ENCODE measurements at places on chromosomes 11 and 22.

GRCh38 chr11:114310095-114310494 is 13.9 kb downstream of the NNMT start:
- no peak for DNase-seq

- DNase-seq, result no peak
Measured at GRCh38 chr22:45861259-45861658, 115.7 kb downstream of the WNT7B start.

DNA sequence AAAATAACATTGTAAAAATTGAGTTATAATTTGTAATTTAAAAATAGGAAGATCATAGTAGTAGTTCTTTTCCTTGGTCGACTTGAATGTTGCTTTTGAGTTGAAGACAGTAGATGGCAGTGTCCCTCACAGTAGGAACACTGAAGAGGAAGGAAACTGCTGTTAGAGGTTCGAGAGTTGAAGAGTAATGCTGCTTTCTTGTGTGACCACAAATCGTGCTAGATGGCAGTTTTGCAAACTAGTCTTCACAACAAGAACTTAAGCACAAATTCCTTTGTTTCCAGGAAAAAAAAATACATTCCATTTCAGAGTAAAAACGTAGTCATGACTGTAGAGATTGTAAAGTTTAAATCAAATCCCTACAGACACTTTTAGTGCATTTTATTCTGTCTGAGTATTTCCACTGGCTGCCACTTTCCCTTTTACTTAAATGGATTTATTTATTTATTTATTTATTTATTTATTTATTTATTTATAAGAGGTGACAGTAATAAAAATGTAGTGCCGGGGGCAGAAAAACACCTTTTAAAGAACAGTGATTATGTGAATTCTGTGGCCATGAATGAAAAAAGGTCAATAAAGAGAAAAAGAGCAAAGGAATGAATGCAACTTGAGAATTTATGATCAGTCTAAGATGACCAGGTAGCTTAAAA is 54.6 kb downstream of the SPECC1L start:
- DNase-seq, result no peak

GRCh38 chr22:42642806-42643633 is 2.6 kb upstream of the ATP5MGL start:
- no peak for DNase-seq

GRCh38 chr11:69562816-69563215 is 78.1 kb upstream of the CCND1 start:
- no peak for DNase-seq

DNA sequence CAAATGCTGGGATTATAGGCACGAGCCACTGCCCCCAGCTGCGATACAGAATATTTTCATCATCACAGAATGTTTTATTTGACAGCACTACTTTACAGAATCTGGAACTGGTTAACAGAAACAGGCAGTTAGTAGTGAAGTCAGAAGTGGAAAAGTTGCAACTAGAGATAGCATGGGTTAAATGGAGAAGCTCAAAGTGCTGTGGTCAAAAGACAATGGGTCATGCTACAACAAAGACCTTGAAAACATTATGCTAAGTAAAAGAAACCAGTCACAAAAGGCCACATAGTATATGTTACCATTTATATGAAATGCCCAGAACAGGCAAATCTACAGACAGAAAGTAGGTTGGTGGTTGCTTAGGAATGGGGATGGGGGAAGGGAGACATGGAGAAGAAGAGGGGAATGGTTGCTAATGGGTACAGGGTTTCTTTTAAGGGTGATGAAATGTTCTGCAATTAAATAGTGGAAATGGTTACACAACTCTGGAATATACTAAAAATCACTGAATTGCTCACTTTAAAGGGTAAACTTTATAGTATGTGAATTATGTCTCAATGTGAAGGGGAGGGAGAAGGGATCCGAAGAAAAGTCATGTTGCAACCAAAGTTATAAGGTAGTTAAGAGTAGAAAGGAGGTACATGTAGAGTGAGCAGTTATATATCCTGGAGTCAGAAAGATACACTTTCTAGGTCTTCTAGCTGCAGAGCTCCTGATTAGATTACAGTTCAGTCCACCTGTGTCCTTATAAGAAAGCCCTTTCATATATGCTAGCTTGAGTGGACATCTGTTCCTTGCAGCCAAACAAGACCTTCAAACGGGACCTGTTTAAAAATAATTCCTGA is 46.3 kb upstream of the RAPSN start:
- no peak for DNase-seq

DNA sequence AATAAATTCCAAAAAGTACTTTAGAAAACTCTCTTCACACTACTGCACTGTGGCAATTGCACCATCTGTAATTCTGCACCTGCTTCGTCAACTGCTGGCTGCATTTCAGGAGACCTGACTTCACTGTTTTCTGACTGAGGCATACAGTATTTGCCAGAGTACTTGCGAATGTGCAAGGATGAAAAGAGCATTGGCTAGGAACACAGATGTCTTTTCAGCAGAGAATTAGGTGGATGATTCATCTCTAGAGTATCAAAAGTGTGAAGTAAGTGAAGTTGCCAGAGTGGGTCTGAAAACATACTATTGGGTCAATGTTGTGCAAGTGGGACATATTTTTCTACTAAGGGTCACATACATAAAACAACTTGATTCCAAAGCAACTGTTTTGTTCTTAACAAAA is 427.5 kb upstream of the CCDC90B start:
- DNase-seq, result peak; percentile 47

- peak; percentile 86 for DNase-seq
Measured at GRCh38 chr22:29787371-29787980, 20.3 kb downstream of the UQCR10 start.
